ENCODE measurements at places on chromosomes 2 and 18. TPM values are rescaled to one million over a fixed set of nuclear protein-coding genes. Genes with fewer than 3 reads are reported as not detected.

The GBX2 gene
- not detected for total RNA-seq

The LIMS3 gene
- total RNA-seq: 2.1 TPM

The LYG2 gene
- not detected for total RNA-seq

The SCG2 gene
- 0.09 TPM for total RNA-seq

GRCh38 chr18:63119647-63120046 is 199.9 kb downstream of the BCL2 start:
- H3K4me1 ChIP-seq: peaks cover 5% of the 10 kb centered on the region
- no peaks in the 10 kb centered on the region for H3K36me3 ChIP-seq
- H3K27ac ChIP-seq: no peak overlapping the region

DNA sequence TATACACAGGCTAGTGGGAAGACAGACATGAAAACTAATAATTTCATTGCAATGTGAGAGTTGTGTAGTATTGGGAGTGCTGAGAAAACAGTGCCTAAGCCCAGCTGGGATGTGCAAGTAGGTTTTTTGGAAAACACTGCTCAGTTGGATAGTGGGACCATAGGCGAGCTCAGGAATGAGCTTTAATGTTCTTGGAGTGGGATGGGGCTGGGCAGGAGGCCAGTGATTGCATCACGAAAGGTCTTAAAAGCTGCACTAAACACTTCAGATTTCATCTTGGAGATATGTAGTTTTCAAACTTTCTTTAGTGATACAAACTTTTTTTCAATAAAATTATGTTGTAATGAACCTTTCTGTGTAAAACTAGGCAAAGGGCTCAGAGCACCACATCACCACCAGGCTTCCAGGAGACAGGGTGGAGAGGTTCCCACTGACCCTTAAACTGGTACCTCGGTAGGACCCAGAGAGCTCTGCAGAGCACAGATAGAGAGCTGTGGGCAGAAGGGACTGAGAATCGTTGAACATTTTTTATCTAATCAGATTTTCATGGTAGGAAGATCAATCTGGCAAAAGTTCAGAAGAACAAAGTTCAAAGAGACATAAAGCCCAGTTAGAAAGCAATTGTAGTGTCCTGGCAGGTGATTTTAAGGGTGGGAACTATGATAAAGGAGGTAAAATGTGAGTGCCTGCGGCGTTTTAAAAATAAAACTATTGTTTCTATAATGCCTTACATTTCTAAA is 176.2 kb downstream of the TRABD2A start:
- H3K4me1 ChIP-seq: no peaks in the 10 kb centered on the region
- no peak overlapping the region for H3K27ac ChIP-seq
- H3K36me3 ChIP-seq: no peaks in the 10 kb centered on the region

DNA sequence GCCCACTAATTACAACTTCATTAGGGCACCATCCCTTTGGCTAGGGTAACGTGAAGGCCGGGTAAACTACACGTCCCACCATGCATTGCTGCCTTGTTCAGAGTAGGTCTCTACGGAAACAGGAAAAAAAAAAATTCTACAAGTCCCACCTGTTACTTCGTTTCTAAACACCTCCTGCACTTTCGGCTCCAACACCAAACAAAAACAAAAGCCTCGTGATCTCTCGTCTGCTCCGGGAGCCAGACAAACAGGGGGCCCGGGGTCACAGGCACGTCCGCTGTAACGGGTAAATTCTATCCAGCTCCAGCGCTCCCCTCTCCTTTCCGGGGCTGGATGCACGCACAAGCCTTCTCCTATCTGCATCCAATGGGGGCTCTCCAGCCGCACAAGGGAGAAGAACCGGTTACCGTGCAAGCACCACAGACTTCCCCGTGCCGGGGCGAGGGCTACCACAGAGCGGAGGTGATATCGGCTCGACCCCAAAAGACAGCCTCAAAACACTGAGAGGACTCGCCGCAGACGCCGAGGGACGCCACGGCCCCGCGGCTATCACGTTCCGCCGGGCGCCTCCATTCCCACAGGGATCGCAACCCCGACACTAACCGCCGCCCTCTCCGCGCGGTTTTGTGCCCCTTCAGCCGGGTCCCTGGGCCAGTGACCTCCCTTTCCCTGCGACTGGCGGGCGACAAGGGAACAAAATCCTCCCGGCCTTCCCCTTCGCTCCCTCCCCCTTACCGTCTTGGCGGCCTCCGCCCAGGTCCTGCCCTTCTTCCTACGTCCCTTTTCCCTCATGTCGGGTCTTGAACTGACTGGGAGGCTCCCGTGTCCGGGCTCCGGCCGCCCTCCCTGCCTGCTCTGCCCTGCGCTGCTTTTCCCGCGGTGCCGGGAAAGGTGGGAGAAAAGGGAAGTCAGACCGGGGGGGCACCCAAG is 591 bp downstream of the ASXL2 start:
- peaks cover 8% of the 10 kb centered on the region for H3K27me3 ChIP-seq
- H3K4me1 ChIP-seq: peaks cover 5% of the 10 kb centered on the region
- H3K36me3 ChIP-seq: peaks cover 4% of the 10 kb centered on the region
- H3K4me3 ChIP-seq: peak overlapping the region; percentile 99
- peak; percentile 79 for DNase-seq

DNA sequence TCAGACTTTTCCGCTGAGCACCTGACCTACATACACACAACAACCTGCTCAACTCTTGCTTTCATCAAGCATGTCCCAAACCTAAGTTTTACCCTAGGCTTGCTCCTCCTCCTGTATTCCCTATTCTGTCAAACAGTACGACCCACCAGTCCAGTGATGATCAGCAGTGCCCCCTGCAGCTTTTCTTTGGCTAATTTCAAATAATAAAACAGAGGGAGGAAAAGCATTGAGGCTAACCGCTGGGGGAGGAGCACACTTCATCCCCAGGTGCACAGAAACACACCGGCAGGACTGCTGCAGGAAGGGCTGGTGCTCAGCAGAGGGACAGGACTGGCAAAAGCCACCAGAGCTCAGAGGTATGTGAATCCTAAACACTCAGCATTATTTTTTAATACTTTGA is 21.2 kb downstream of the E2F6 start:
- no peak overlapping the region for H3K27ac ChIP-seq
- no peaks in the 10 kb centered on the region for H3K4me1 ChIP-seq
- DNase-seq: no peak
- H3K4me3 ChIP-seq: no peak overlapping the region
- H3K27me3 ChIP-seq: no peaks in the 10 kb centered on the region
- peaks cover 58% of the 10 kb centered on the region for H3K36me3 ChIP-seq

- no peaks in the 10 kb centered on the region for H3K27me3 ChIP-seq
- no peak for DNase-seq
- no peaks in the 10 kb centered on the region for H3K36me3 ChIP-seq
- no peak overlapping the region for H3K27ac ChIP-seq
- H3K4me3 ChIP-seq: no peak overlapping the region
- peaks cover 3% of the 10 kb centered on the region for H3K4me1 ChIP-seq
Observed at GRCh38 chr2:220162320-220162719, 534.9 kb downstream of the SLC4A3 start.

- H3K4me3 ChIP-seq: no peak overlapping the region
- H3K4me1 ChIP-seq: peaks cover 13% of the 10 kb centered on the region
- no peaks in the 10 kb centered on the region for H3K27me3 ChIP-seq
- no peaks in the 10 kb centered on the region for H3K36me3 ChIP-seq
- DNase-seq: no peak
Observed at GRCh38 chr2:229523663-229524062, 190.7 kb downstream of the DNER start.

Data from muscle of leg (tissue), 16 donors.